KBM-7 (cell line): ENCODE measurements at places on chromosomes 2 and 18.

DNA sequence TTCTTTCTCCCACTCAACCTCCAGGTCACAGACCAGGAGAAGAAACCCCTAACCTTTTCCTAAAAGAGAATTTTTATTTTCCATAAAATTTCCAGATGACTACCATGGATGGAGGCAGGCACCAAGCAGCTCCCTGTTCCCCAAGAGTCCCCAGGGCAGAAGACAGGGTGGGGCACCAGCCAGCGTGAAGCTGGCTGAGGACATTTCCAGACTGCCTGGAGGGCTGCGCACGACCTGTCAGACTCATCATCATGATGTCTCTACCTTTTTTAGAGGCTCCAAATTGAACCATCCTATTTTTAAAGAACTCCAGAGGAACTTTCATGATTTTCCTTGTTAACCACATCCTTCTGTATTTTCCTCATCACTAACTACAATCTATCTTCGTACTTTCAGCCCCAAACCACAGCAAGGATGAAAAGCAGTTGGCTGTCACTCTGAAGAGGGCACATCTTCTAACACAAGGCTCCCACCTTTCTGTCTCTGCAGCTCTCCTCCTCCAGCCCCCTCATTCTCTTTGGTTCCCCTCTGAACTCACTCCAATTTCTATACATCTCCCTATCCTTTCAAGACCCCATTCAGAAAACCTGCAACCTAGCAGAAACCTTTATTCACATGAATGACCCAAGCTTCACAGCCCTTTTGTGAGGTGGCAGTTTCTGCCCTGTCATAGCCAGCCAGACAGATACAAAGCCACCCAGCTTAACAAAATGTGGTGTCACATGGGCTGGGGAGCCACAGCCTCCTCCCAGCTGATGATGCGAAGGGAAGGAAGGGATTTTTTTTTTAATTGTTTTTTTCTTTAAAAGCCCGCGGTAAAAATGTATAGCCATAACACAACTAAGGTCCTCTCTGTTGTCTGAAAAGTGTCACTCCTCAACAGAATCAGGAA, 11.1 kb downstream of the AMMECR1L start:
- DNase-seq, result no peak

DNA sequence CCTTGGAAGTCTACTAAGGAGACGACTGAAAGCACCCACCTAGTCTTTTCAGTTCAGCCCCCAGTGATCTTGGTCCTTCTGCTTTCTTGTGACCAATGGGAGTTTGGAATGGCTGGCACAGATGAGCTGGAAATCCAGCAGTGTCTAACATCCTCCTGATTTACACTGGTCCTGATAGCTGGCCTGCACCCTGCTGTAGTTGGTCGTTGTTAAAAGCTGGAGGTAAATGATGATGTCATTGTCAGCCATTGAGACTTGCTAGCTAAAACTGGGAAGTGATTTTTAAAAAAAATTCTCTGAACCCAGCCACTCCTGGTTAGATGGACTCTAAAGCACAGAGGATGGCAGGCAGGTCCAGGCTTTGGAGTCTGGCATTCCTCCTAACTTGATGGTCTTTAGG, 19.3 kb downstream of the CCT7 start:
- no peak for DNase-seq

DNA sequence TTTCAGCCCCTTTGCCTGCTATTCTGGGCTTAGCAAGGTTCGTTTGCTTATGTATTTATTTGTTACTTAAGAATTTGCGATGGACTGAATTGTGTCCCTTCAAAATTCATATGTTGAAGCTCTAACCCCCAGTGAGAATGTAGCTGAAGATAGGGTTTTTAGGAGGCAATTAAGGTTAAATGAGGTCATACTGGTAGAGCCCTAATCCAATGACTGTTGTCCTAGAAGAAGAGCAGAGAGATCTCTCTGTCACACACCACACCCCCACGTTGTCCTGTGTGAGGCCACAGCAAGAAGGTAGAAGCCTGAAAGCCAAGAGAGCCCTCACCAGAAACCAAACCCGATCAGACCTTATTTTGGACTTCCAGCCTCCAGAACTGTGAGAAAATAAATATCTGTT, 66.7 kb downstream of the KIAA1328 start:
- no peak for DNase-seq

DNA sequence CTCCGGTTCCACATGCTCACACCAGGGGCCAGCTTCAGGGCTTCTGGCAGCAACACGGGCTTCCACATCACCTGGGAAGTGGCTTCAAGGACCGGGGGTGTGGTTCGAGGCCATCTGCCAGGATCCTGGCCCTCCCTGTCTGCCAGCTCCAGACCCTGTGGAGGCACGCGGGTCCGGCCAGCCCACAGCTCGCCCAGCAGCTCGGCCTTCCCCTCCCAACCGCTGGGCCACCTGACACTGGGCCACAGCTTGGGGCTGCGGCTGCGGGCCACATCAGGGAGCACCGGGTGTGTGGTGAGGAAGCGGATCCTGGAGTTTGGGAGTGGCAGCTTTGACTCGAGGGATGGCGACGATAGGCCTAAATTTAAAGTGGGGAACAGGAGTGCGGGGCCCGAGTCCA, 7.0 kb downstream of the C2orf81 start:
- DNase-seq, result no peak

DNA sequence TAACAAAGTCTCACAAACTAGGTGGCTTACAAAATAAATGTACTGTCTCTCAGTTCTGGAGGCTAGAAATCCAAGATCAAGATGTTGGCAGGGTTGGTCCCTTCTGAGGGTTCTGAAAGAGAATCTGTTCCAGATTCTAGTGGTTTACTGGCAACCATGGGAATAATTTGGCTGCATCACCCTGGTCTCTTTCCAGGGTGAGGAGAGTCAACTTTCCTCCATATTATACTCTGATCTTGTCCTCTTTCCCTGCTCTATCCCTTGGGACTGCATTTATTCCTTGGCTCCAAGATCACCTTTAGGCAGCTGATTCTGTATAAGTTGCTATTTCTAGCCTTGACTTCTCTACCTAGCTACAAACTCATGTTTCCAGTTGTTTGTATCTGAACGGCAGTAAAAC, 35.2 kb downstream of the SLC40A1 start:
- no peak for DNase-seq

- DNase-seq, result no peak
Observed at GRCh38 chr2:2182551-2183071, 148.5 kb downstream of the MYT1L start.

DNA sequence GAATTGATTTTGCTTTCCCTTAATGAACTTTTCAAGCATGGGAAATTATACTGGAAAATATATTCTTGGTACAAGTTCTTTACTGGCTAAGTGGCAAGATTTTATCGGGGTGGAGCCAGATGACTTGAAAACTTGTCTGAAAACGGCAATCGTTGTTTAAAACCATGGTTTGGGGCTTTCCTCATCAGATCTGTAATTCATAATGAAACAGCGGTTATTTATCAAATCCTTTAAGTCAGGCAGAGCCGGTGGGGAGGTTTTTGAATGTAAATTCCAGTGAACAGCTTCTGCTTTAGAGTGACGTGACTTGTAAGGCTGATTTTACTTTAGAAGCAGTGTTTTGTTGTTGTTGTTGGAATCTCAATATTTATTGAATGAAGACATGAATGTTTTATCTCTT, 2.6 kb downstream of the SEC11C start:
- DNase-seq, result no peak

GRCh38 chr2:96556441-96557330, 20.1 kb downstream of the ARID5A start:
- peak; percentile 11 for DNase-seq

GRCh38 chr2:222709191-222709891, 37.9 kb downstream of the MOGAT1 start:
- peak; percentile 83 for DNase-seq

DNA sequence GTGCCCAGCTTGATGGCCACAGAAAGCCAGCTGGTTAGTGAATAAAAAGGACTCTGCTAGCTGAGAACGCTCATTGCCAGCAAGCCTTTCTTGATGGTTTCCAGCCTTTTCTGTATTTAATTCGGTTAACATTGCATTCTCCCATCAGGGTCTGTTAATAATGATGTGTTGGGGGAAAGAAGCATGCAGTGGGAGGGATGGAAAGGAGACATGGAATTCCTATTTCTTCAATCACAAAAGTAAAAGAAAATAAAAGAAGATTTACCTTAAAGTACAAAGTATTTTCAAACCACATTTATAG, 141.9 kb upstream of the RBBP8 start:
- DNase-seq, result no peak

DNA sequence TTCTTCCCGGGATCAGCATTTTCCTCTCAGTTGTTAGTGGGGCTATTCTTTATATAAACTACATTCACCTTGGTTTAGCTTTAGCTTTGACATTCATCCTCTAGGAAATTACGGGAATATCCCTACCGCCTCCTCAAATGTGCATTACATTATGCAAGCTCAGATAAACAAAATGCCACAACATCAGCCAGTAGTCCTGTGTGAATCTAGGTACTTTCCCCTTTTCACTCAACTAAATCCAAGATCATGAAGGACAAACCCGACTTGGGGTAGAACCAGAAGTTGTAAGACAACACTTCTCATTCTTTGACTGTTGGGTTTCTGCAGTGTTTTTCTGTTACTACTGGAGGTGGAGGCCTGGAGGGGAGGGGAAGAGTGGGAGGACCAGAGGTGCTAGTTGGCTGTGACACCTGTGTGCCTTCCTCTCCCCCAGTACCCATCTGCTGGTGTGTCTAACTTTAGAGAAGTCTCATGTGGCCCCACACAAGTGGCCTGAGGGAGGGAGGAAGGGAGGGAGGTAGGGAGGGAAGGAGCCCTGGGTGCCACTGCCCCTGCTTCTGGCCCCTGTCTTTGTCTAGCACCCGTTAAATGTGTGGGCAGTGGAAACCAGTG, 84.8 kb upstream of the BCL2L11 start:
- DNase-seq, result no peak

DNA sequence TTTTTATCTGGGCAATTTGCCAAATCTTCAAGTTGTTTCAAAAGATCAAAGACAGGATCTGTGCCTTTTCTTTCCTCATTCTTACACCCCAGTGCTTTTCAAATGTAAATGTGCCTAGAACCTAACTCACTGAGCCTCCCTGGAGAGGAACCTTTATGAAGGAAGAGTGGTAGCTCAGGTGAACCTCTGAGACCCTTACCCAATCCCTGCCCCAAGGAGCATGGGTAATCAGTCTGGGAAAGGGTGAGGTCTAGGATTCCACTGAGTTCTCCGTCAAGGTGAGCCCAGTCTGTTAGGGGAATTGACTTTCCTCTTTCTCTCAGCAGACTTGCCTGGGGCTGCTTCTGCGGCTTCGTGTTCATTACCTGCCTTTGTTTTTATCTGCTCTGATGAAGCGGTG, 88.1 kb upstream of the MAP4K4 start:
- DNase-seq, result no peak

DNA sequence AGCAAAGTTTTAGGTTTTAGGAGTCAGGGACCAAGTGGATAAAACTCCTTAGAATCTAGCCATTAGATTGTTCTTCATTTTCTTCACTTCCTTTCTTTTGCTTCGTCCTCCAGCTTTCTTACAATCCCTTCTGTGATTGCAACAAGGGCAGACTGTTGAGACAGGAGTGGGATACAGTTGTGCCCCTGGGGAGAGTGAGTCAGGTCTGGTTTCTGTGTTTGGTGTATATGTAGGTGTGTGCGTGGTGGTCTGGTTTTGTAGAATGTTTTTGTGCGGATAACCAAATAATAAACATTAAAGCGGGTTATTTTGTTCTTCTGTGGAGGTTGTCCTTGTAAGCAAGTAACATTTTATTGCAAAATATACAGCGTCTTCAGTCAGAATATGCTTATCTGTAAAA, 7.3 kb downstream of the INSIG2 start:
- no peak for DNase-seq

DNA sequence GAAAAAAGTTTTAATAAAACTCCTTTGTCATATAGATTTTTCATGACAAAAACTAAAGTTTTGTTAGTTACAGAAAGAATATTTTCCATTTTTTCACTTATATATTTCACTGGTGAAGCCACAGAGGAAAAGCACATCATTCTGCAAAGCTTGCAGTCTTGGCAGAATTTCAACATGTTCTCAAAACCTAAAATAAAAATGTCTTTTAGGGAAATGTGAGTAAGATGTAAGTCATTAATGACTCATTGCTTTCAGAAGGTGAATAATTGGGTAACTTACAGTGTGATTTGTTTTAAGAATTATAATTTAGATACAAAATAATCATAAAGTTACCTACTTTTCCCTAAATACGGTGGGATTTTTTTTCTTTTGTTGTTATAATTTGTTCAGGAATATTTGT, 43.4 kb upstream of the TNFRSF11A start:
- no peak for DNase-seq

GRCh38 chr18:54389143-54389505, 31.4 kb downstream of the C18orf54 start:
- DNase-seq, result no peak

GRCh38 chr18:62982600-62983251, 267.4 kb downstream of the PHLPP1 start:
- peak; percentile 68 for DNase-seq

- DNase-seq, result peak; percentile 4
Observed at GRCh38 chr2:206457188-206457634, 13.9 kb downstream of the ADAM23 start.

- DNase-seq, result no peak
Observed at GRCh38 chr2:182941919-182942318, 75.5 kb upstream of the FRZB start.

- no peak for DNase-seq
Observed at GRCh38 chr2:103873716-103874351, 980.1 kb upstream of the POU3F3 start.

GRCh38 chr2:75609937-75610508, 36.6 kb upstream of the MRPL19 start:
- DNase-seq, result no peak

GRCh38 chr2:190173392-190173791, 110.9 kb upstream of the MSTN start:
- no peak for DNase-seq

- no peak for DNase-seq
Observed at GRCh38 chr18:9775178-9775577, 67.1 kb downstream of the RAB31 start.

DNA sequence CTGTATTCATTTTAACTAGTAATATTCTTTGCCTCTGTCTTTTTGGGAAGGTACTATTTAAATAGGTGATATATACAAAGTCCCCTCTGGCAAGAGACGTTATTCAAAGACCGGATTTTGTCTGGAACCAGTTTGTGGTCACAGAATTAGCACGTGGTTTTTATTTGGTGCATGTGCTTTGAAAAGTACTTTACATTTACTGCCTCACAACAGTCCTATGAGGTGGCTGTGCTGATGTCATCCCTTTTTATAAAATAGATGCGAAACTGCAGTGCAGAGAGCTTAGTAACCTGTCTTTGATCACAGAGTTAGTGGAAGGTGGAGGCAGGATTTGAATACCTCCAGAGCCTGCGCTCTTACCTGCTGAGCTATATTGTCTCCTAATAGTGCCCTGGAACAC, 4.0 kb downstream of the LPIN1 start:
- DNase-seq, result no peak

DNA sequence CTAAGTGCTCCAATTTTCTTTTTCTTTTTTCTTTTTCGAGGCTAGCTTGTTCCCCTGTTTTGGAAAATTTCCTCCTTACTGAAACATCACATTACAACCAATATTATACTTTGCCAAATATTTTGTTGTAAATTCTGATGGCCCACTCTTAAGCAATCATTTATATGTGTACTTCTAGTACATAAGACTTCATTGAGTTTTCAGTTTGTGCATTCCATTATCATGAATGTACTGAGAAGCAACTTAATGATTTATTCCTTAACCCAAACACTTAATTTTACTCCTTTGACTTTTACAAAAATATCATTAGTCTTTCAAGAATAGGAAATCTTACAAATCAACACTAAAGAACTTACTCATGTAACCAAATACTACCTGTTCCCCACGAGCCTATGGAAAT, 242.4 kb downstream of the ARHGAP15 start:
- no peak for DNase-seq
